ENCODE measurements at places on chromosomes 3 and 15. TPM values are rescaled to one million over a fixed set of nuclear protein-coding genes. Genes with fewer than 3 reads are reported as not detected.

Gene GRM7
- 0.86 TPM for total RNA-seq

GRCh38 chr3:101725194-101725889 is 928 bp downstream of the CEP97 start:
- DNase-seq: no peak

GRCh38 chr3:169297214-169297613 is 366.3 kb downstream of the MECOM start:
- no peak for DNase-seq

Gene FOXL2
- total RNA-seq: not detected

Gene CSPG5
- total RNA-seq: not detected

DNA sequence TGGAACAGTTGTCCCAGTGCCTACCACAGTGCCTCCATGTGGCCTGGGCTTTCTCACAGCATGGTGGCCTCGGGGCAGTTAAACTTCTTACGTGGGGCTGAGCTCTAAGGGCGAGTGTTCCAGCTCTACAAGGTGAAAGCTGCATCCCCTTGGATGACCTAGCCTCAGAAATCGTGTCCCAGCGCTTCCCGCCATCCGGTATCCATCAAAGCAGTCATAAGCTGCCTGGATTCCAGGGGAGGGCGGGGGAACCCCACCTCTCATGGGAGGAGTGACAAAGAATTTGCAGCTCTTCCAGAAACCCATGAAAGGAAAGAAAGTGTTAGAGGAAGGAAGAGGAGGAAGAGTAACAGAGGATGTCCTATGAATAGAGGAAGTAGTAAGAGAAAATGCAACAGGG is 45.8 kb upstream of the CCDC174 start:
- DNase-seq: no peak

GRCh38 chr15:78414621-78415250 is 23.3 kb upstream of the IREB2 start:
- DNase-seq: no peak

DNA sequence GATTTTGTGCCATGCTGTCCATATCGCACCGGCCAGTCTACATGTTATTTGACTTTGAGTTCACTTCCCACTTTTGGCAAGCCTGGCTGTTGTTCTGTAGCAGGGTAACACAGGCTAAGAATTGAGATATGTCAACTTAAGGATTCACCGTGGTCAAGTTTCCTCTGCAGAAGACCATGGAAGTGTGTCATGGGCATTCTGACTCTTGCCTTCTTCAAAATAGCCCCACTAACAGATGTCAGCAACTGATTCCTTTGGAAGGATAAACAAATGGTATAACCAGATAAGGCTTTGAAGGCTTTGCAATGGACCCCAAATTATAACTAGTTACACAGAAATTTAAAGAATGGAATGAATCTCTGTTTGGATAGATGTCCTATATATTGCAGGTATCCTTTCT is 20.1 kb upstream of the CD47 start:
- no peak for DNase-seq

DNA sequence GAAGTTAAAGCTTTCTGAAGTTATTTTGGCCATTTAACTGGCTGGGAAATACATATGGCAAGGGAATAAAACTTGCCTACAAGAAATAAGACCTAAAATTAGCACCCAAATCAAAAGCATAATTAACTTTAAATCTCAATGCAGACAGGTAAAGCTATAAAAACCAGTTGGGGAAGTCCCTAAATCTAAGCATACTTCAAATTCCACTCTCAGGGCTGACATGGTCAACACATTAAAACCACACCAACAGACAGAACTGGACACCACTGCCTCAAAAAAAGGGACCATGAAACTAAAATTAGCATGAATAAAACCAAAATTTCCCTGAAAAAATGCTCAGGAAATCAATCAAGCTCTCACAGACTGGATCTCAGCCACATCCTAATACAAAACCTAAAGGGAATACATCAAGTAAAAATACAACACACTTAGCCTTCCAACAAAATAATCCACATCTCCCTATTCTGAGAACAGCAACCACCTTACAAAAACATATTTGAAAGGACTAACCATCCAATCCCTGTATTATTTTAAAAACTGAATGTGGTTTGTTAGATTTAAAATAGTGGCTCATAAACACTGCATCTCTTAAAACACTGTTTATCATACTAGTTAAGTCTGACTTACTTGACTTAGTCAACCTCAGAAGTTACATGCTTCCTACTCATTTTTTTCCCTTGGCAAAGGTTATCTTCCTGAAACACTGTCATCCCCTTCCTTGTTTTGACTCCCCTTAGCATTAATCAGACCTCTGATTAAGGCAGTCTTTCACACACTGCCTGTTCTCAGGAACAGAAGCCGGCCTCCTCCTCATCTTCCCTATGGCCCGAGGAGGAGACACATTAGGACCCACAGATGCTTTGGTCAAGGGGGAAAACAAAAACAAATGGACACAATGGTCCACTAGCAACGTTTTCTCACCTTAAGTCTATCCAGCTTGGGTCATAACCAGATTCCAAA is 8.3 kb downstream of the TRA2B start:
- no peak for DNase-seq

DNA sequence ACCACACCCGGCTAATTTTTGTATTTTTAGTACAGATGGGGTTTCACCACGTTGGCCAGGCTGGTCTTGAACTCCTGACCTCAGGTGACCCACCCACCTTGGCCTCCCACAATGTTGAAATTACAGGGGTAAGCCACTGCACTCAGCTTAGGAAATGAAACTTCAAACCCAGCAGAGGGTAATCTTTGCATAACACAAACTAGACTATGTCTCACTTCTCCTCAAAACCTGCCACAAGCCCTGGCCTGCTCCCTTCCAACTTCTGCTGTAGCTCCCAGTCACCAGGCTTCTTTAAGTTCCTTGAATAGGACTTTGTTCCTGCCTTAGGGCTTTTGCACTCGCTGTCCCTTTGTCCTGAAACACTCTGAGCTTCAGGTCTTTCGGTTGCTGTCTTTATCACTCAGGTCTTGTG is 39.2 kb upstream of the SEMA4B start:
- no peak for DNase-seq

DNA sequence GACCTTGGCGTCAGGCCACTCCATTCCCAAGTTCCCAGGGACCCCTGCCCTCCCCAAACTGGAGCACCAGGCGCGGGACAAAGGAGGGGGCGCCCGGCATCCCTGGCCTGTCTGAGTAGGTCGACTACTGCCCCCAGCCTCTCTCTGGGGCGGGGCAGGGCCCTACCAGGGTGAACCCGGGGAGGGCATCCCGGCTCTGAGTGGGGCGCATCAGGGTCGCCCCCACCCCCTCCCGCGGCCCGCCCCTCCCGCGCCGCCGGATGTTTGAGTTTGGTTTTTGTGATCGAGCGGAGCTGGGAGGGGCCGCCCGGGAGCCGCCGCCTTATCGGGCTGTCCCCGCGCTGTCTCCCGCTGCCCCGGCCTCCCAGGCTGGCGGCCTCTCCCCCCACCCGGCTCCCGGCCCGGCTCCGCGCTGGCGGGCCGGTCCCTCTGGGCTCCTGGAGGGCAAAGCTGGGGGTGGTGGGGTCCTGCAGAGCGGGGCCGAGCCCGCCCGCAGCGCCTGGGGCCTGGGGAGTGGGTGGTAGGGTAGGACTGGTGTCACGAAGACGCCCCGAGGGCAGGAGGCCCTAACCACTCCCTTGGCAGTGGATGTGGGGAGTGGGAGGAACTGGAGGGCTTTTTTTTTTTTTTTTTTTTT is 47.2 kb upstream of the SMAD6 start:
- DNase-seq: no peak

DNA sequence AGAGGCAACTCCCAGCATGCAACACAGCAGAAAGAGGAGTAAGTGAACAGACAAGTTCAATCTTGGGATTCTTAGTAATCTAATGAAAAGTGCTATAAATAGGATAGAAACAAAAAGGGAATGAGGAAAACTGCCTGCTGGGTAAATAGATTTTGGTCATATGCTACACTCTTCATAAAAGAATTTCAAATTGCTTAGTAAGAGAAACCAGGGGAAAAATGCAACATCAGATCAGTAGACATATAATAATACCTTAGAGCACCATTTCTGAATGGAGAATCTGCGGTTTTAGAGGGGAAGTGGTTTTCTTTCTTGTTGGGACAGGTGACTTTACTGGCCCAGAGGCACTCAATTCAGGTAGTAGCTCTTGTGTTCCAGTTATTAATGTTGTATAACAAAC is 13.4 kb upstream of the TBC1D5 start:
- no peak for DNase-seq

- DNase-seq: no peak
These were observed 7.5 kb downstream of the PSTPIP1 start for GRCh38 chr15:77002436-77002835.

Gene PRSS50
- 1.6 TPM for total RNA-seq

Gene CCR1
- 4.3 TPM for total RNA-seq

GRCh38 chr3:60898321-60898720 is 352.9 kb downstream of the FHIT start:
- DNase-seq: no peak

GRCh38 chr3:32082721-32083120 is 23.7 kb upstream of the GPD1L start:
- no peak for DNase-seq

DNA sequence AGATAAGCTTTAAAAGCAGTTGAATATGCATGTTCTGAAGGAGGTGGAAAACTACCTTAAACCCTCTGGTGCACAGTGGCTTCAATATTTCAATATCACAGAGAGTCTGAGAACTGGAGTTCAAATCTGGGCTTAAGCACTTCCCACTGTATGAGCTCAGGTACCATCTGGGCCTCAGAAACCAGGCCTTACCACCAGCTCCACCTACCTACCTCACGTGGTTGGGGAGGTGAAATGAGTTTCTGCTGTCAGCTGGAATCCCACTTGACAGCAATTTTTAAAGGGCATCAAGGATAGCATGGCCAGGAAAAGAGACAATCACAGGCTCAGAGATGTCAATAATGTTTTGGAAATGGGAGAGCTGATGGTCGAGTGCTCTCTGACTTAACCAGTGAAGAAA is 5.0 kb downstream of the CHCHD4 start:
- no peak for DNase-seq

Gene EAF2
- total RNA-seq: 9.3 TPM

Gene SHF
- 7.9 TPM for total RNA-seq

GRCh38 chr15:38930851-38931572 is 366.4 kb upstream of the RASGRP1 start:
- no peak for DNase-seq

DNA sequence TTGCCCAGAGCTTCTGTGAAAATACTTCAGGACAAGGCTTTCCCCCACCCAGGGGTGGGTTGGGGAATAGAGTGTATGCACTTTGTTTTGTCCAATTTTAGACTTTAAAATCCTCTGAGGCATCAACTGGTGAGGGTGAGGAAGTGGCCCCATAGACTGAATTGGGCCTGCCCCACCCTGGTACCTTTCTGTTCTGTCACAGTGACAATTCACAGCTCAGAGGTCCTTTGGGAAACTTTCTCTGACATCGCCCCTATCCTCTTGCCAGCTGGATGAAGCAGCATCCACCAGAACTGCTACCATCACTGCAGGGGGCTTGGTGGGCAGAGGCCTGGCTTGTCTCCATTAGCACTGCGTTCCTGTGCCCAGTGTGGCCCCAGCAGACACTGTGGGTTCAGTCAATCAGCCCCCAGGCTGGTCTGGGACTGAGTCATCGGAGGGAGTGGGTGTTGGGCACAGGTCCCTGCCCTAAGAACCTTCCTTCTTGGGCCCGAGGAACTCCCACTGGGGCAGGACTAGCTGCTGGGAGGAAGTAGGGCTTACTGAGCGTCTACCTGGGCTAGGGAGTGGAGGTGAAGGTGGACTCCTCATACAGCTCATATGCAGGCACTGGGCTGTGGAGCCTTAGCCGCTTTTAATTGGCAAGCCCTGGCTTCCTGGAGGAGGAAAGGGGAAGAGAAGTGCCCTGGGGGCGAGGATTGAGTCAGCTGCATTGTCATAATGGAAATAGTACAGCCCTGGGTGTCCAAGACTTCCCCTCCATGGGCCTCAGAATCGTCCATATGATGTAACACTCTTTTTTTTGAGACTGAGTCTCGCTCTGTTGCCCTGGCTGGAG is 1.5 kb upstream of the PPM1M start:
- DNase-seq: peak; percentile 48

DNA sequence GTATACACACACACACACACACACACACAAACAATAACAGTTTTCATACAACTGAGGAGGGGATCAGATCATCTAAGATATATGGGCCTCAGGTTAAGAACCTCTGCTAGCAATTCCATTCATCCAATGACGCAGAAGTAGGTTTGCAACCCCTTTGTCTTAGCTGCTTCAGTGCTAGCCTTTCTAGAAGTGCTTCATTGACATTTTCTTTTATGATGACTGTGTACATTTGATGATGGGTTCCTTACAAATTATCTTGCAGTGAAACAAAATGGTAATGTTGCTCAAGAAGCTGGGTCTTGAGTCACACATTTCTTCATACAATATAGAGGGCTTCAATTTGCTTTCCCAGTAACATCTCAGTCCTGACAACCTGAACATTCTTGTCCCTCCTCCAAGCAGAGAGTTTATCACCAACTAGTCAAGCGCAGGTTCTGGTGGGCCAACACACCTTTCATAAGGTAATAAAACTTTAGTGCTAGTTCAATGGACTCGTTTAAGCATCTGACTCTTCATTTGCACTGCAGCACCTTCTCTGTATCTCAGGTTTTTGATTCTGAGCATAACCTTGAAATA is 269.5 kb downstream of the CNTN3 start:
- no peak for DNase-seq

GRCh38 chr15:31497838-31498237 is 171.2 kb downstream of the KLF13 start:
- no peak for DNase-seq

GRCh38 chr3:197912741-197913476 is 37.1 kb upstream of the RPL35A start:
- no peak for DNase-seq

DNA sequence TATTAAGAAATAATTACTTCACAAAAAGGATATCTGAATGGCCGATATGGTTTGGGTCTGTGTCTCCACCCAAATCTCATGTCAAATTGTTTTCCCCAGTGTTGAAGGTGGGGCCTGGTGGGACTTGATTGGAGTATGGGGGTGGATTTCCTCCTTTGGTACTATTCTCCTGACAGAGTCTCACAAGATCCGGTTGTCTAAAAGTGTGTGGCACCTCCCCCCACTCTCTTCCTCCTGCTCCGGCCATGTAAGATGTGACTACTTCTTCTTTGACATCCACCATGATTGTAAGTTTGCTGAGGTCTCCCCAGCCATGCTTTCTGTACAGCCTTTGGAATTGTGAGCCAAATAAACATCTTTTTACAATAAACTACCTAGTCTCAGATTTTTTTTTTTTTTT is 34.5 kb downstream of the ZBTB11 start:
- DNase-seq: no peak

GRCh38 chr3:158685159-158685558 is 12.7 kb upstream of the LXN start:
- DNase-seq: no peak

DNA sequence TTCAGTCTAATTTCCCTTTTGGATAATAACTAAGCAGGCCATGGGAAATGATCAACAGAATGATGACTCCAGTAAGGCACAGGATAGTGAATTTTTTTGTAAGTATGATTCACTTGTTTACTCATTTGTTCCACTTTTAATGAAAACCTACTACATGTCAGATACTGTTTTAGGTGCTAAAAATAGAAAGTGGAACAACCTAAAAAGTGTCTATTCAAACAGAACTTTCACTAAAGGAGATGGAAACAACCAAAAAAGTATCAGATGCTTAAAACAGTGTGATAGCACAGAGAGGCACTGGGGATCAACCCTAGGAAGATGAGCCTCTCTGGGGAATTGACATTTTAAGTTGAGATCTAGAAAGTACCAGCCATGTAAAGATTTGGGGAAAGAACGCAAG is 11.1 kb downstream of the RYK start:
- no peak for DNase-seq

GRCh38 chr3:18153571-18154173 is 271.5 kb downstream of the SATB1 start:
- no peak for DNase-seq

Data from ureter (tissue), 1 donor.